Fibroblast of the aortic adventitia (primary cell): ENCODE measurements at places on chromosomes 3 and 15. TPM values are rescaled to one million over a fixed set of nuclear protein-coding genes. Genes with fewer than 3 reads are reported as not detected.

DNA sequence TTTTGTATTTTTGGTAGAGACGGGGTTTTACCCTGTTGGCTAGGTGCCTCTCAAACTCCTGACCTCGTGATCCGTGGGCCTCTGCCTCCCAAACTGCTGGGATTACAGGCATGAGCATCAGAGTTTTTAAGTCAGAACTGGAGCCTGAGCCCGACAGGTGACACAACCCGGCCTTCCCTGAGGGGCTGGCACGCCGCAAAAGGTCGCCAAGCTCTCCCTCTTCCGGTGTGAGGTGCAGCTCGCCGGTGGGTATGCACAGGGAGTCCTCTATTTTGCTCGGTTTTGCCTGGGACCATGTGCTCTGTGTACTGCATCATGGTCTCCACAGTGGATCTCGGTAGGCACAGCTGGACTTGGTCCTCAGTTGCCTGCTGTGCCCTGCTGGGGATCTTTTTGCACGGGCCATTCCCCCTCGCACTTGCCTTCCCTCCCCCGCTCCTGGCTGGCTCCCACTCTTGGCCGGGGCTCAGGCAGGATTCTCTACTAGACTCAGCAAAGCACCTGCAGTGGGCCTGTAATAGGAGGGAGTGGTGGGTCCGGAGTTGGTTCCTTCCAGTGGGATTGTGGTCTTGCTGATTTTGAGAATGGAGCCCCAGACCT lies 101.2 kb upstream of the KLF13 start:
- no peak for DNase-seq

GRCh38 chr15:78949461-78949860 lies 4.6 kb upstream of the CTSH start:
- DNase-seq = no peak

GRCh38 chr3:150357923-150358607 lies 50.0 kb upstream of the TSC22D2 start:
- DNase-seq = no peak

- DNase-seq = no peak
Observed at GRCh38 chr3:106386050-106386449, 517.2 kb upstream of the CBLB start.

SNAP23 gene
- total RNA-seq = 39.8 and 87.4 TPM in 2 replicates

SEMA3F gene
- total RNA-seq = 0.74 and 3.5 TPM in 2 replicates
